ENCODE measurements at places on chromosomes 6 and 20. TPM values are rescaled to one million over a fixed set of nuclear protein-coding genes. Genes with fewer than 3 reads are reported as not detected.

BHLHE23 gene
- total RNA-seq: not detected

ANKRD66 gene
- not detected for total RNA-seq

TUBB1 gene
- not detected for total RNA-seq

LAMA2 gene
- total RNA-seq: 100 TPM

DNA sequence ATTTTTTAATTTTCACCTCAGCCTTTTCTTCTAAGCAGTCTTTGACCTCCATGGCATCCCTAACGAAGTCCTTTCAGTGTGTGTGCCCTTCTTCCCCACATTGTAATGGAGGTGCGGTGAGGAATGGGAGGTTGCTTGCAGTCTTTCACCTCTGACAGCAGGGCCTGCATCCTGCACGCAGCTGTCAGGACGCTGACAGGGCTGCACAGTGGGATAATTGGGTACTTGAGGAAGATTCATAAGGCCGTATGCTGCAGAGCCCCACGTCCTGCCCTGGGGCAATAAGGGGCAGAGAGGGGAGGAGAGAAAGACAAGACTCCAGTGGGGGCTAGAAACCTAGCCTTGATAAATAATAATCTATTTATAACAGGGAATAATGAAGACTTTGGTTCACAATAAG is 184.7 kb downstream of the SAMD5 start:
- DNase-seq: no peak

DNA sequence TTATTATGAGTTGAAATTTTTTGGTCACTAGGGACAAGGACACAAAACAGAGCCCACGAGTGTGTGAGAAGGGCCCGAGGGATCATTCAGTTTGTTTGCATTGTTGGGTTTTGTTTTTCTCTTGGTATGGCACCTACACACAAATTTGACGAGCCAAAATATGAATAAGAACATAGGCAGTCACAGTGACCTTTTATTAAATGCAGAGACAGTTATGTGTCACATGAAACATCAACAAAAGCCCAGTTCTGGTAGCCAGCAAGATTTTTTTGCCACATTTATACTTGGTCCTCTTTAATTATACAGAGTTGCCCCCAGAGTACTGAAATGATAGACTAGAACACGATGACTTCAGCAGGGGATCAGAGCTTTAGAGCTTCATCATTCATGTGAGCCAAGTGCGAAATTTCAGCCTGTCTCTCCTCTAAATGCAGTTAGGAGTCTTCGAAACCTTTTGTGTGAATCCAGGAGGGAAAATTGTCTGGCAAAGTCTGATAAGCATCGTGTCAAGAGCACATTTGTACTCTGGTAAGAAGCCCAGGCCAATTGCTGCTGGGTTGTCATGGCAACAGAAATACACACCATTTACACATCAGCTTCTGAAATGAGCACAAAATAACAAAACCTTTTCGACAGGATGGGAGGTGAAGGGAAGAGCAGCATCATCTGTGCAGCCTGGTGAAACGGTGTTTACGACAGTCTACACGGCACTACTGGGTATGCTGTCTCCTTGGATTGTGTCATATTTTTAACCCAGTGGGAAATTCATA is 79.2 kb upstream of the RIPOR2 start:
- peak; percentile 78 for DNase-seq

- no peak for DNase-seq
Observed at GRCh38 chr20:22410556-22411130, 173.7 kb downstream of the FOXA2 start.

DNA sequence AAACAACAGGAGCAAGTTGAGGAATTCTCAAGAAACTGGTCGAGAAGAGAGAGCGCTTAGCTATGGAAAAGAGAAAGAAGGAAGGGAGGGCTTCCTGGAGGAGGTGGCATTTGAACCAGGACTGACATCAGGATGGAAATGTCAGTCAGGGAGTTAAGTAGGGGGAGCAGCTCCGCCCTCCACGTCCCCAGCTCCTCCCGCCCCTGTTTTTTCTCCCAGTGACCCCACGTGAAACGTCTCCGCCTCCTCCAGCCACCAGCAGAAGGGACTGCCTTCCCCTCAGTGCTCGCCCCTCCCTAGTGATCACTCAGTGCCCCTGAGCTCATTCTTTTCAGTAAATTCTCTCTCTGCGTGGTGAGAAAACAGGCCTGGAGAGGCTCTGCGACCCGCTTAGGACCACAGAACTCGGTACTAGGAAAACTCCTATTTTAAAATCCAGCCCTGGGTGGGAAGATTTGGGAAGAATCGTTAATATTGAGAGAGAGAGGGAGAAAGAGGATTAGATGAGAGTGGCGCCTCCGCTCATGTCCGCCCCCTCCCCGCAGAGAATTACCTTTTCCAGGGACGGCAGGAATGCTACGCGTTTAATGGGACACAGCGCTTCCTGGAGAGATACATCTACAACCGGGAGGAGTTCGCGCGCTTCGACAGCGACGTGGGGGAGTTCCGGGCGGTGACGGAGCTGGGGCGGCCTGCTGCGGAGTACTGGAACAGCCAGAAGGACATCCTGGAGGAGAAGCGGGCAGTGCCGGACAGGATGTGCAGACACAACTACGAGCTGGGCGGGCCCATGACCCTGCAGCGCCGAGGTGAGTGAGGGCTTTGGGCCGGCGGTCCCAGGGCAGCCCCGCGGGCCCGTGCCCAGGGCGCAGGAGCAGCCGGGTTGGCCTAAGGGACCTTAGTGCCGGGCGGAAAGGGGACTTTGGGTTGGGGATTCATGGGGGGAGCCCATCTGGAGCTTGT is 4.6 kb downstream of the HLA-DPB1 start:
- DNase-seq: peak; percentile 89

- no peak for DNase-seq
Observed at GRCh38 chr6:87897013-87897412, 150.6 kb upstream of the SPACA1 start.

DNA sequence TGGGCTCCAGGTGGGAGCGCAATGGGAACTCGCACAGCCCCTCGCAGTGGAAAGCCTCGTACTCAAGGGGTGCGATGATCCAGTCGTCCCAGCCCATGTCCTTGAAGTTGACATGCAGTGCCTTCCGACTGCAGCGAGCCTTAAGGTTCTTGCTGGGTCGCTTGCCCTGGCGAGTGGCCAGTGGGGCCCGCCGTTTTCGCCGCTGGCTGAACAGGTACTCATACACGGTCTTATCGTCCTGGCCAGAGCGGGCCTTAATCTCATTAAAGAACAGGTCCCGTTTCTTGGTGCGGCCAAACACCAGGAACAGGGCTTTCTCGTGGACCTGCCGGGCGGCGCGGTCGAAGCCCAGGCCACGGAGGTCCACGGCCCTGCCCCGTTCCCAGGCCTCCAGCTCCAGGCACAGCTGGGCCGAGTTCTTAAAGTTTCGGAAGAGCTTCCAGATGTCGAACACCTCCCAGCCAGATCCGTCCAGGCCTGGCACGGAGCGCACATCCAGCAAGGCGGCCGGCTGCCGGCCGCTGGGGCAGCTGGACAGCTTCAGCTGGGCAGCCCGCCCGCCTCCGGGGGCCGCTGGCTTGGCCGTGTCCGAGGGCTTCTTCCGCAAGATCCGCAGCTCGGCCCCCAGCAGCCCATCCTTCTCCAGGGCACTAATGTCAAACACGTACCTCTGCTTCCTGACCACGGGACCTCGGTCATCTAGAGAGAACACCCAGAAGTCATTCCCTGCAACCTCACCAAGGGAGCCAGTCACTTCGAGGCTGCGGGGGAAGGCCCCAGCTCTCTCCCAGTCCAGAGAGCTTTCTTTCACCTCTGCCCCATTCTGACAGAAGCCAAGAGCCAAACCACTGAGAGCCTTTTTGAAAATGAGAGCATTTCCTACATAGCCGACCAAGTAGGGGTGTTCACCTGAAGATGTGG is 3.7 kb downstream of the GDF5 start:
- DNase-seq: peak; percentile 73

DNA sequence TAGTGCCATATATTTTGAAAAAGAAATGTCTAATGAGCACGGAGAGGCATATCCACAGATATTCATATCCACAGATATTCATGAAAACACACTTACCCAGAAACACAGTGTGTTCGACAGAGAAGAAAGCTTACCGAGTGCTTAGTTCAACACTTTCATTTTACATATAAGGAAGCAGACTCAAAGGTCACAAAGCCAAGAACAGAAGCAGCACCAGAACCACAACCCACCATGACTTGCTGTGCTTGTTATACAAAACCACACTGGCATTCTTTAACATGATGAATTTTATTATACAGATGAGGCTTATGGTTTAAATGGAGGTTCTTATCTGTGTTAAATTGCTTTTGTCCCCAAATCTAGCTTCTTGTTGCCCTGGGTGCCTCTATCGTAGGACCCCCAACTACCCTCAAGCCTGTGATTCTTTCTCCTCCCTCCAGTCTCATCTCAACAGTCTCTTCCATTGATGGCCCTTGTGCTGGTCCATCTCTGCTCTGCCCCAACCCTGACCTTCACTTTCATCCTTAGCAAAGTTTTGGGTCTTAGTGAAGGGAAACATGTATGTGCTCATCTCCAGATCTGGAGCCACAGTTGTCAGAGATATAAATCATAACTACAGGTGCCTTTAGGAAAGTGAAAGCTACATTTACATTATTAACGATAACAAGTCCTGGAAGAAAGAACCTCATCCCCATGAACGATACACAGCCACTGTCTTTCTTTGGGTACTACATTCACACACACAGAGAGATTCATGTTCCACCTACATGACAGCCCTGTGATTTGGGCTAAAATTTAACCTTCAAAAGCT is 40.0 kb downstream of the SF3B5 start:
- DNase-seq: no peak

- DNase-seq: no peak
Observed at GRCh38 chr6:120805276-120805675, 529.0 kb downstream of the TBC1D32 start.

DNA sequence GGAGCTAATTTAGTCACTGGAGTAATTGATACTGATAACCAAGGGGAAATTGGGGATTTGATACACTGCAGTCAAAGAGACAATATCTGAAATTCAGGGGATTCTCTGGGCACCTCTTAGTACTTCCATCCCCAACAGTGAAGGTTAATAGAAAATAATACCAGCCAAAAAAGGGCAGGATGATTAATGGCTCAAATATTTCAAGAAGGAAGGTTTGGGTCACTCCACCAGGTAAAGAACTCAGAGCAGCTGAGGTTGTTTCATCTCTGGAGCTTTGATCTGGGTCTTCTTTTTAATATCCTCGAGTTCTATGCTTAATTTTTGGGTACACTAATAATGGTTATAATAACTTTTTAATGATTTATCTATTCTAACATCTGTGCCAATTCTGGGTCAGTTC is 70.8 kb downstream of the CDKAL1 start:
- no peak for DNase-seq

DNA sequence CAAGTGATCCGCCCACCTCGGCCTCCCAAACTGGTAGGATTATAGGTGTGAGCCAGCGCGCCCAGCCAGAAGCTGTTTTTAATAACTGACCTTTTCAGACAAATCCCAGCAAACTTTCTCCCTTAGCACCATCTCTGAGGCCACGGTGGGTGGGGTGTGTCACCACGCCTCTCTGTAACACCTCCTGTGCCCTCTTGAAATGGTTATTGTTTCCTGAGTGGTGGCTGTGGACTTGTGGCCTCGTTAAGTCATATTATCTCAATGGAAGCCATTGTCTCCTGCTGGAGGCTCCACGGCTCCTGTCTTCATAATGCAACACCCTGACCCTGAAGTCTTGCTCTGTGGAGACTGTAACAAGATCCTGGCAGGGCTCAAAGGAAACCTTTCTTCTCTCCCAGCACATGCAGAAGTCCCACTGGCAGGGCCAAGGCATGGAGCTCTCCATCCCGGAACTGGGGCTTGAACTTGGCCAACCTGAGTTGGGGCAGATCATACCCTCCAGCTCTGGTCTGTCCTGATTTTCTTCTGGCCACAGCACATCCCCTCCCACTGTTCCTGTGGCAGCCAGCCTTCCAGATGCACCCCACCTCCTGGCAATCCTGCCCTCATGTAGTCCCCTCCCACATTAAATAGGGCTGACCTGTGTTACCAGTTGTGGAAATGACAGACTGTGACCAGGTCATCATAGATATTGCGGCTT is 81.1 kb downstream of the SNX5 start:
- DNase-seq: peak; percentile 50

DNA sequence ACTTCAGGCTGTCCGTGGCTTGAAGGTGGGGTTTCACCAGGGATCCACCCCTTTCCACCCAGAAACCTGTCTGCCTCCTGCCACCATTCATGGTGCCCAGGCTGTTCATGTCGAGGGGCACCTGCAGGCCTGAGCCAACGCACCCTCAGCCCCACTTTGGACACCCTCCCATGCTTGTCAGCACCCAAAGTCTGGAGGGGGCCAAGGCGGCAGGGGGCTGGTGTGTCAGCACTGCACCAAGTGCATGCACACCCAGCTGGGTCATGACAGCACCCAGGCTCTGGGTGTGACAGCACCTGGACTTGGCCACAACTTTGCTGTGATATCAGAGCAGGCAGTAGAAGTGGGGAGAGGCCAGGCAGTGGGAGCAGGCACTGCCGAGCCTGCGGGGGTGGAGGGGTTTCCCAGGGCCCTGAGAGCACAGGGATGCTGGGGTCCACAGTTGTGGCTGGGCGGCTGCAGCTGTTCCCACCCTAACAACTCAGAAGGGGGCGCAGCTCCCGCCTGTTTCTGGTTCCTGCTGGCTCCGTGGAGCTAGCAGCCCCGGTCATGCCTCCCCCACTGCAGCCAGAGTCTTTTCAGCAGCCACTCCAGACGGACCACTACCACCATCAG is 33.3 kb upstream of the GRM4 start:
- DNase-seq: no peak

GRCh38 chr6:18148304-18149025 is 6.4 kb downstream of the TPMT start:
- DNase-seq: no peak

GRCh38 chr6:116011520-116011919 is 49.2 kb downstream of the FRK start:
- no peak for DNase-seq

DNA sequence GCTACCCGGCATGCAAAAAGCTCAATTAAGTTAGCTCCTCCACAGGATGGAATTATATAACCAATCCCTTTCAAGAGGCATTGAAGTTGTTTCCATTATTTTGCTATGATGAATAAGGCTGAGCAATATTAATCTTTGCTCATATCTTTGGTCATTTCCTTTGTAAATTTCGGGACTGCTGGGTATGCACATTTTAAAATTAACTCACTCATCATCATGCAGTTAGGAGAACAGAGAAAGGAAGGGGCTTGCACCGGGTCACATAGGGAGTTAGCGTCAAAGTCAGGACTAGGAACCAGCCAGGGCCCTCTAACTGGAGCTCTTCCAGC is 430 bp upstream of the FAM110A start:
- no peak for DNase-seq

- peak; percentile 1 for DNase-seq
Observed at GRCh38 chr20:46690219-46691106, 1.2 kb upstream of the TP53RK start.

DNA sequence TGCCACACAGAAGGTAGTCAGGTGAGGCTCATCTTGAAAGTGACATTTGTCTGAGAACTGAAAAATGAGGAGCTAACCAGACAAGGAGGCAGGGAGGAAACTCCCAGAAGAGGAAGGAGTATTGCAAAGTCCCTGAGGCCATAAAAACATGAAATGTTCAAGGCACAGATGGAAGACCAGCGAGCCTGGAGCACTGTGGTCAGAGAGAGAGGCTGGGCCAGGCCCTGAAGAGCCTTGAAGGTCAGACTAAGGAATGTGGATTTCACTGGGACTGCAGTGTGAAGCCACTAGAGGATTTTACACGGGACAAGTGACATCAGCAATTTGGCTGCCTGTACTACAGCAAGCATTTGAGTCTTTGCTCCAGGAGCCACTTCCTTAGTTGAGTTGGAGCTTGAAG is 21.1 kb upstream of the TMEM181 start:
- DNase-seq: no peak

GRCh38 chr6:119090256-119090655 is 11.8 kb upstream of the FAM184A start:
- no peak for DNase-seq

- peak; percentile 77 for DNase-seq
Observed at GRCh38 chr20:49505518-49505917, 23.1 kb upstream of the KCNB1 start.
